ENCODE measurements at places on chromosomes 4 and X.

DNA sequence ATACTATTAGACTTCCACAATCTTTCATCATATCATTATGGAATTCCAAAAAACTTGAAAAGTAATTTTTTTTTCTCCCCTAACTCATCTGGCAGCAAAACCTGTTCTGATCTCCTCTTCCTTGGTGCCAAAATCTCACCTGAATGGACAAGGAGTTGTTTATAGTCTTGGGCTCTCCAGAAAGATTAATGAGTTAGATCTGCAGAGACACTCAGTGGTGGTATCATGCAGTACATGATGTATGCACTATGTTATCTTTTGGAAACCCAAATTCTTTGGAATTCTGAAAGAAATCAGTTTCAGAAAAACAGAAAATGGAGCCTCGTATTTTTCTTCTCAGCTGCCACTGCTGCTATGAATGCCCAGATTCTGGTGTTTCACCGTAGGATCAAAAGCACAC lies 11.7 kb downstream of the GPM6B start:
- no peak for DNase-seq

DNA sequence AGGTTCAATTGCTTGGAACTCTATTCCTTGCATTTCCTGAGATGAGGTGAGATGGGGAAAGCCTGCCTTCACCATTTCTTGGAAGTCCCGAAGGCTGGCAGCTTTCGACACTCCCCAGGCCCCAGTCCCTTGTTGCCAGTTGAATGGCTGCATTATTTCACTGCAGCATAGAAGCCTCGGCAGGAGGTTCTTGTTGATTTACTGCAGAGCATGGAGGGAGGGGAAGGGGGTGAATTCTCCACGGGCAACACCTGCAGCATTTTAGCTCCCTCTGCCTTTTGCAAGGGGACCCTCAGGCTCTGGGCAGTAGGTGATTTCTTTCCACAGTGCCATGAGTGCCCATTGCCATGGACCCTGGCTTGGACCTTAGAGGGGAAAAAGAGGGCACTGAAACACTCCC lies 10.7 kb upstream of the BCLAF3 start:
- no peak for DNase-seq

GRCh38 chr4:70713453-70714078 lies 8.2 kb upstream of the RUFY3 start:
- no peak for DNase-seq

- DNase-seq: no peak
Observed at GRCh38 chr4:140082391-140082755, 71.6 kb downstream of the MAML3 start.

GRCh38 chrX:37759878-37760418 lies 19.9 kb upstream of the CYBB start:
- DNase-seq: no peak

DNA sequence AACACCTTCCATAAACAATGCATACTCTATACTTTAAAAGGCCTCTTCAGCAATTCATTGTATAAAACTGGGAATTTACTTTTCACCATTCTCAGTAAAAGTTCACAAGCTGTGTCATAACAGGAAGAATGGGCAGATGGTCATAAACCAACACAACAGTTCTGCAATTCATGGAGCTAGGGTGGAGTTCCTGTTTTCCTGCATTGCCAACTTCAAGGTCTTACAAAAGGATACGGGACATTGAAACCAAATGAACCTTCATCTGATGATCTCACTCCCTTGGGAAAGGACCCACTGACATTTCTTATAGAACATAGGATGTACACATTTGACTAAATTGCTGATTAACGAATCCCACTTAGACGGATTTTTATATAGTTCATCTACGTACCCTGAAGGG lies 4.1 kb downstream of the KDR start:
- no peak for DNase-seq

DNA sequence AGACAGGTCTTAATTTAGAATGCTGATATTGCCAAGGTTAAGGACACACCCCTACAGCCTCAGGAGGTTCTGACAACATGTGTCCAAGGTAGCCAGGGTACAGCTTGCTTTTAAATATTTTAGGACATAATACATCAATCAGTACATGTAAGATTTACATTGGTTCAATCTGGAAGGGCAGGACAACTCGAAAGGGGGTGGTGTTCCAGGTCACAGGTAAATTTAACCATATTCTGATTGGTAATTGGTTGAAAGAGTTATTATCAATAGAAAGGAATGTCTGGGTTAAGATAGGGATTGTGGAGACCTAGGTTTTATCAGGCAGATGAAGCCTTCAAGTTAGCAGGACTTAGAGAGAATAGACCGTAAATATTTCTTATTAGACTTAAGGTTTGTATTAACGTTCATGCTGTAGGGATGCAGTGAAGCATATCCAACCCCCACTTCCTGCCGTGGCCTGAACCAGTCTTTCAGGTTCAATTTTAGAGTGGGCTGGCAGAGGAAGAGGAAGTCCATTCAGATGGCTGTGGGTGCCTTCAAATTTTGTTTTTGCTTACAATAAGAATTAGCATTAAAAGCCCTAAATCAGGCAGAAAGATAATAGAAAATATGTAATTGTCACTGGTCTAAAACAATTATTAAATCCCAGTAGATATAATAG lies 136.5 kb upstream of the GALNTL6 start:
- no peak for DNase-seq

DNA sequence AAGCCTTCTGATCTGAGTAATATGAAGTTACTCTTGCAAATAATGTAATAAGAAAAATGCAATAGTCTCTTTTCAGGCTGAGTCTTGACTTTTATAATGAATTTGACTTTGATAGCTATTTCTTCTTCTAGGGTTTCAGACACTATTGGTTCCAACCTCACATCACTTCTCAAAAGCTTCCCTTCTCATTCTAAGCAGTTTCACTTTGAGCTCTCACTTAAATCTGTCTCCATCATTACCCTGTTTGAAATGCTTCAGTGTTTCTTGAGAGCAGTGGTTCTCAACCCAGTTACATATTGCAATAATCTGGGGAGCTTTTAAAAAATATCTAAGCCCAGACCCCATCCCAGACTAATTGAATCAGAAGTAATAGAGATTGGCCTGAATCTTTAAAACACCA lies 40.5 kb upstream of the BMP2K start:
- DNase-seq: no peak

- peak; percentile 57 for DNase-seq
Observed at GRCh38 chr4:40662962-40663604, 33.4 kb upstream of the RBM47 start.

DNA sequence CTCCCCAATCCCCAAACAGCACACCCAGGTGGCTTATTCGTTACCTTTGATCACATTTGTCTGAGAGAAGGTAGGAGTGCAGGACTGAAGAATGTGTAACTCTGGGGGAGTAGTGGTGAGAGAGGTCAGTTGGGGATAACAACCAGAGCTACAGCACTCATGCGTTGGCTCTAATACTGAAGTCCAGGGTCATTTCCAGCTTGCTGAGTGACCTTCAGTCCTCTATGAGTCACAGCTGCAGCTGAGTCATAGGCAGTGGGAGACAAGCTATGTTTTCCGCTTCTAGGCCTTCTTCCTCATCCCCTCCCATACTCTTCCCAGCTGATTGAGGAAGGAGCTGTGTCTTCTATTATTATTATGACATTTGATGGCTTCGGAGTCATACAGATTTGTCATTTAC lies 31.6 kb upstream of the CT47C1 start:
- DNase-seq: no peak

- DNase-seq: no peak
Observed at GRCh38 chr4:4607336-4608213, 65.7 kb upstream of the STX18 start.

GRCh38 chr4:109998867-109999584 lies 86.3 kb downstream of the EGF start:
- peak; percentile 23 for DNase-seq

DNA sequence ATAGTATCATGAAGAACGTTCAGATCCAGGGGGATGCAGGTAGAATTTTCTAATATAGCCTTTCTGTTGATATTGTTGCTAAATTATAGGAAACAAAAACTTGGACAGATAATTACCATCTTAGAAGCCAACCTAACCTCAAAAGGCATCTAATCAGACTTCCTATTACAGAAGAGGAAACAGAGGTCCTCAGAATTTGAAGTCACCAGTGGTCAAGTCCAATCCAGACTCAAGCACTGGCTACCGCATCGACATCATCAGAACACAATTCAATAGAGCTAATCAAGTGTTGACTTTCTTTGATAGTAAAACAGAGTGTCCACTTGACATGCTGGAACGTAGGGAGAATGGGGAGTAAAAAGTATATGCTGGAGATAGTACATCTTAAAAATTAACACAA lies 10.3 kb upstream of the ATP10D start:
- DNase-seq: no peak

DNA sequence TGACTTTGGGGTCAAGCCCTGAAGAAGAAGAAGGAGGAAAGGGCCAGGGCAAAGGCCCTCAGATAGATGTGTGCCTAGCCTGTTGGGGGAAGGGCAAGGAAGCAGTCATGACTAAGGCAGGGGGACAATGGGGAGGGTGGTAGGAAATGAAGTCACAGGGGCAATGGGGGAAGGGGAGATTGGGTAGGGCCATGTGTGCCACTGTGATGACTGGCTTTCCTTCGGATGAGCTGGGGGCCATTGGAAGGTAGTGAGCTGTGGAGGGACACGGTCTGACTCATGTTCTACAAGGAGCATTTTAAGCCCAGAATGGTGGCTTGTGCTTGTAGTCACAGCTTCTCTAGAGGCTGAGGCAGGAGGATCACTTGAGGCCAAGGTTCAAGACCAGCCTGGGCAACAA lies 642.0 kb downstream of the MID1IP1 start:
- DNase-seq: no peak

GRCh38 chr4:38675146-38676121 lies 11.4 kb downstream of the KLF3 start:
- peak; percentile 60 for DNase-seq

GRCh38 chr4:3527914-3528876 lies 4.0 kb downstream of the LRPAP1 start:
- no peak for DNase-seq

- DNase-seq: no peak
Observed at GRCh38 chrX:37871626-37872302, 24.4 kb upstream of the DYNLT3 start.

DNA sequence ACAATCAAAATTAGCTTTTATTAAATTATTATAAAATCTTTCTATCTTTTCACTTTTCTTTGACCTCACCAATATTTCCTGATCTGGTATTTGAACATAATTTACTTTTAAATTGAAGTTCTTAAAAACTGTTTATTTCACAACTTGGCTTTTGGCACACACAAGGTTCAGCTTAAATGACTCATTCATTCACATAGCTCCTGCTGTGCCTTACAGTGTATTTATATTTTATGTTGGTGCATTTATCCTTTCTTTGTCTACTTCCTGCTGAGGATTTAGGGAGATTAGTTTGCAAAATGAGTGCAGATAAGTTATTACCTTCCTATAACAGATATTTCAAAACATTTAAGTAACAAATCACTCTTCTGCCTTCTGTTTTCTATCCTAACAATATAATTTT lies 430.6 kb downstream of the DTHD1 start:
- DNase-seq: peak; percentile 49

DNA sequence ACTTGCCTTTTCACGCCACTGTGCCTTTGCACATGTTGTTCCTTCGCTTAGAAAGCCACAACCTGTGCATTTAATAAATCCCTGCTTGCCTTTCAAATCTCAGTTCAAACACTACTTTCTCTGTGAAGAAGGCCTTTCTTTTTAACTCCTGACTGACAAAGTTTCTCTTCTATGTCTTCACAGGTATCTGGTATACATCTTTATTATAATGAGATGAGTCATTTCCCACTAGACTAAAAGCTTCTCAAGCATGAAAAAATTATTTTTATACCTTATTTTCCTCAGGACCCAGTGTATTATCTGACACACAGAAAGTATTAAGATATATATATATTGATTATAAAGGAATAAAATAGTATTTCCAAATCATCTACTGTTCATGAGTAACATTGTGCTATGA lies 189.9 kb downstream of the TBCK start:
- no peak for DNase-seq

DNA sequence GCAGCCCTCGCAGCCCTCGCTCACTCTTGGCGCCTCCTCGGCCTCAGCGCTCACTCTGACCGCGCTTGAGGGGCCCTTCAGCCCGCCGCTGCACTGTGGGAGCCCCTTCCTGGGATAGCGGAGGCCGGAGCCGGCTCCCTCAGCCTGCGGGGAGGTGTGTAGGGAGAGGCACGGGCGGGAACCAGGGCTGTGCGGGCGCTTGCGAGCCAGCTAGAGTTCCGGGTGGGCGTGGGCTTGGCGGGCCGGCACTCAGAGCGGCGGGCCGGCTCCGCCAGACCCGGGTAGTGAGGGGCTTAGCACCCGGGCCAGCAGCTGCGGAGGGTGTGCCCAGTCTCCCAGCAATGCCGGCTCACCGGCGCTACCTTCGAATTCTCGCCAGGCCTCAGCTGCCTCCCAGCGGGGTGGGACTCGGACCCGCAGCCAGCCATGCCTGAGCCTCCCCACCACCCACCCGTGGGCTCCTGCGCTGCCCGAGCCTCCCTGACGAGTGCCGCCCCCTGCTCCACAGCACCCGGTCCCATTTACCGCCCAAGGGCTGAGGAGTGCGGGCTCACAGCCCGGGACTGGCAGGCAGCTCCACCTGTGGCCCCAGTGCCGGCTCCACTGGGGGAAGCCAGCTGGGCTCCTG lies 1.4 kb upstream of the AADAT start:
- DNase-seq: no peak

DNA sequence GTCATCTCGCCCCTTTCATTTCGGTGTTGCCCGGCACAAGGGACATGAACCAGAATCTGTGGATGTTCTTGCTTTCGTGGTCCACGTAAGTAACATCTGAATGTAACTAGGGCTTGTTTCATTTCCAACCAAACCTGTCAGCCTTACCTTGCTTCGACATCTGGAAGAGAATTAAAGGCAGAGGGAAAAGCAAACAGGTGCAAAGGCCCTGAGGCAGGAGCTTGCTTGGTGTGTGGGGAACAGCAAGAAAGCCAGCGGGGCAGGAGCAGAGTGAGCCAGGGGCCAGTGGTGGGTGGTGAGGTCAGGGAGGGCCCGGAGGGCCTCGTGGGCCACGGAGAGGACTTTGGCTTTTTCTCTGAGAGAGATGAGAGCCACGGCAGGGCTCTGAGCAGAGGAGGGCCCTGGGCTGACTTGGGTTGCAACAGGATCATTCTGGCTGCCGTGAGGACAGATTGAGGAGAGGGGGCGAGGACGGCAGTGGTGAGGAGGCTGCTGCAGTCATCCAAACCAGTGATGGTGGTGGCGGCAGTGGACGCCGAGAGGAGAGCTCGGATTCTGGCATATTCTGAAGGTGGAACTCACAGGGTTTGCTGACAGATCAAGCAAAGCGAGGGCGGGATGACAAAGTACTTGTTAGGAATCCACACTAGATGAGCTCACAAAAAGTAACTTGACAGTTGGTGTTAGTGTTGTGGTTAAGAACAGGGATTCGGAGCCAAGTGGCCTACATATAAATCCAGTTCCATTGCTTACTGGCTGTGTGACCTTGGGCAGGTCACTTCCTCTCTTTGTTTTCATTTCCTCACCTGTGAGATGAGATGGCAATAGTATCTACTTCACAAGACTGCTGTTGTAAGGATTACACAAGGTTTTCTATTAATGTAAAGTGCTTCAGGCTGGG lies 6.8 kb upstream of the WDR13 start:
- no peak for DNase-seq

Data from COR-L47 (cell line).